Tongue (tissue), 3 donors: ENCODE measurements at places on chromosomes 7 and 10.
A peak's percentile ranks its signal among the peaks of the same experiment; 100 is the strongest.

- peak; percentile 62 for DNase-seq
These were observed 627 bp downstream of the DUSP5 start for GRCh38 chr10:110498087-110498981.

DNA sequence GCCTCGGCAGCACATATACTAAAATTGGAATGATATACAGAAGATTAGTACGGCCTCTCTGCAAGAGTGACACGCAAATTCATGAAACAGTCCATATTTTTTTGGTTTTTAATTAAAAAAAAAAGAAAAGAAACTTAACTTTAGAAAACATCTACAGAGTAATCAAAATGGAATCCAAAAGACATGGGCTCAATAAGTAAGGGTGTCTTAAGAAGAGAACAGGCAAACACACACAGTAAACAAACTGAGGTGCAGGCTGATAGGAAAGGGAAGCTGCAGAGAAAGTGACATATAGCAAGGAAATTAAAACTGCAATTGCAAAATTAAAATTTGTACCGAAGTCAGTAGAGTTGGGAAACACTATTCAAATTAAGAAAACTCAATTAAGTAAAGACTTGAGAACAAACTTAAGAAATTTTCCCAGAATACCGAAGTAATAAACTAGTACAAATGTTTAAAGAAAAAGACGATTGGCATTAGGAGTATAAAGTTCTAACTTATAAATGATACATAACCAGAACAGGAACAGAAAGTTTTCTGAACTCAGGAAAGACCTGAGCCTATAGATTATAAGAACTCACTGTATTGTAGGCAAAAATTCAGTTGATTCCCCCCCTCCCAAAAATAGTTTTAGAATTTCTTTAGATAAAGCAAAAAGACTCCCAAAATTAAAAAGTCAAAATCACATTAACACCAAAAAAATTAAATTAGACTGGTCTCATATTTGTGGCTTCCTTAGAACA, 16.3 kb downstream of the MTPN start:
- DNase-seq = no peak

- no peak for DNase-seq
These were observed 2.8 kb upstream of the IFIT2 start for GRCh38 chr10:89299031-89299430.

GRCh38 chr10:815338-816090, 116.0 kb downstream of the LARP4B start:
- no peak for DNase-seq

- peak; percentile 2 for DNase-seq
These were observed 120.3 kb downstream of the GATA3 start for GRCh38 chr10:8174762-8175161.

DNA sequence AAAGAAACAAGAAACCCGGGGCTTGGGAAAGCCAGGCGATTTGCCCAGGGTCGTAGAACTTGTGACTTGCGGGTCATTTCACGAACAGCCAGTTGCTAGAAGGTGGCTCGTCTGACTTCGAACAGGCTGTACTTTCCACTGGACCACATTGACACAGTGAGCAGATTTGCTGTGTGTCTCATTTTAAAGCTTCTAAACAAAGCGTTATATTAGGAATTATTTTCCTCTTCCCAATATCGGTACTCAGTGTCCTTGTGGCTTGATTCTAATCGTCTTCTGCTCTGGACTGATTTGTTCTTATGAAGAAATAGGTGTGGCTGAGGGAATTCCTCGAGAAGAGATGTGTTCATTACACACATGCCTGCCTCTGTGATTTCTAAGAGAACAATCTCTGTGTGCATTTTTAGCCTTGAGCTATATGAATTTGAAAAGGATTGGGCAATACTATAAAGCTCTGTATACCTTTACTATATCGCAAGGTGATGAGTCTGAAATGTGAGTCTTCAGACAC, 150.0 kb upstream of the PRR15 start:
- DNase-seq = no peak

DNA sequence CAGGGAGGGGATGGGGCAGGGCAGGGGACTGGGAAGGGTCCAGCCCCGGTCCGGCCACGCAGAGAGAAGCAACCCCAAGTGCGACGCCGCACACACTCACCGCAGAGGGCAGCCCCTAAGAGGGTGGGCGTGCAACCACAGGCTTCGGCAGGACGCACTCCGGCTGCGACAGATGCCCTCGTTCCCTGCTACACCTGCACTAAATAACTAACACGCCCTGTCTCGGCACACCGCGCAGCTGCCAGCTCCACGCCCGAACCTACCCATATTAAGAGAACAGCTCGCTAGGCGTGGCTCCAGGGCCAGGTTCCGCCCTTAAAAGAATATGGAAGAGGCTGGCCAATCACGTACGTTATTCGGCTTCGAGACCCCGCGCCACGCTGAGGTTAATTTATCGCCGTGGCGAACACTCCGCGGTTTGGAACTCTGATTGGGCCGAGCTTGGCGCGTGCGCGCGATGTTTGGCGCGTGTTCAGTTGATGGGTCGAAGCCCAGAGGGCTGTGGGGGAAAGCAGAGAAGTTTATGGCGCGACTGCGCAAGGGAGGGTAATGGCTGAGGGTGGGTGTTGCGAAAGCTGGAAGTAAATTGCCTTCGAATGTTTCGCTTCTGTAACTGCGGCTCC, 91.1 kb downstream of the OR13A1 start:
- no peak for DNase-seq

GRCh38 chr7:45027774-45028114, 27.7 kb downstream of the CCM2 start:
- DNase-seq = no peak

- no peak for DNase-seq
These were observed 59.8 kb downstream of the DNAJC1 start for GRCh38 chr10:21943633-21944265.

DNA sequence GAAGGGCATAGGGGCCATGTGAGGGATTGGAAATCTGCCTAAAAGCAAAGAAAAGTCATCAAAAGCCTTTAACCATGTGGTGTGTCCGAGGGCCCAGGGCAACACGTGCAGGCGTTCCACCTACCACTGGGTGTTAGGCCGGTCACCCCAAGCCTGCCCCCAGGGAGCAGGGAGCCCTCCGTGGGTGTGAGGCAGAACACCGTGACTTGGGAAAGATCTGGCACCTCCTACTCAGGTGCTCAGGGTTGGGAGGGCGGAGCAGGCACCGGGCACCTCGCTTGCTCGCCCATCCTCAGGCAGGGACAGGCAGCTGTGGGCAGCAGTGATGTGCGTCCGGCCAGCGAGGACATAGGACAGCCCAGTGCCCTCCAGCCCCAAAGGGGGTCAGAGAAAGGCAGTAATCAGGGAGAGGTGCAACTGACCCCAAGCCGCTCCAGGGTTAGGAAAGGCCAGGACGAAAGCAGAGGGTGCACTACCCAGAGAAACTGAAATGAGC, 80.7 kb upstream of the CHST15 start:
- DNase-seq = no peak

GRCh38 chr10:71230656-71231025, 18.3 kb downstream of the UNC5B start:
- DNase-seq = no peak

DNA sequence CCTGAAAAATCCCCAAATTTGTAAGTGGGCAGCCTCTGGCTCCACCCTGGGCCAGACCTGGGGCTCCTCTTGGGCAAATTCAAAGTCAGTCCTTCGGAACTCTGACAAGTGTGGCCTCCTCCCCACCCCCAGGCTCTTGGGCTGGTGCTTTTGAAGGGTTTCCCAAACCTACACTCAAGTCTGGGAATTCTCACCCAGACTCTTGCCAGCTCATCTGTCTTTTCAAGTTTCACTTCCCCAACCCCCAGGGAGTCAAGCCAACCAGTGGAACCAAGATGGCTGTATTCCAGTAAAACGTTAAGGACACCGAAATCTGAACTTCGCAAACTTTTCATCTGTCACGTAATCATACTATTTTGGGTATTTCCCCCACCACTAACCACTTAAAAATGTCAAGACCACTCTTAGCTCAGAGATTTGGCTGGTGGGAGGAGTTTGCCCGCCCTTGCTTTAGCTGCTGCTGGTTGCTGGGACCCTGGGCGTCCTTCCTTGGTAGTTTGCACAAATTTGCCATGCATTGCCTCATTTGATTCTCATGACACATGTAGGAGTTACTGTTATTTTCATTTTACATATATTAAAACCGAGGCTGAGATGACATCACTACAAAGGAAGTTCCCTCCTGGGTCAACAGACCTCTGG, 1.7 kb upstream of the MYO1G start:
- no peak for DNase-seq

DNA sequence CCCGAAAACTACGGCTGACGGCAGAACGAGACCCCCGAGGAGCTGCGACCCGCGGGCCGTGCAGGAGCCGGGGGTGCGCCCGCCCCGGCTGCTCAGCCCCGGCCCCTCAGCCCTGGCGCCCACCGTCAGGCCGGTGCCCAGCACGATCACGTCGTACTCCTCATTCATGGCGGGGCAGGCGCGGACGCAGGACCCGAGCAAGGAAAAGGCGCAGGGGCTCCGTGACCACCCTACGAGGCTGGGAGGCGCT, 218 bp downstream of the GDI2 start:
- no peak for DNase-seq

- peak; percentile 45 for DNase-seq
These were observed 133.8 kb upstream of the HDAC9 start for GRCh38 chr7:18361756-18362155.

- DNase-seq = no peak
These were observed 42.7 kb upstream of the SRI start for GRCh38 chr7:88262562-88262961.

- no peak for DNase-seq
These were observed 259.9 kb downstream of the FGFR2 start for GRCh38 chr10:121338206-121338980.

DNA sequence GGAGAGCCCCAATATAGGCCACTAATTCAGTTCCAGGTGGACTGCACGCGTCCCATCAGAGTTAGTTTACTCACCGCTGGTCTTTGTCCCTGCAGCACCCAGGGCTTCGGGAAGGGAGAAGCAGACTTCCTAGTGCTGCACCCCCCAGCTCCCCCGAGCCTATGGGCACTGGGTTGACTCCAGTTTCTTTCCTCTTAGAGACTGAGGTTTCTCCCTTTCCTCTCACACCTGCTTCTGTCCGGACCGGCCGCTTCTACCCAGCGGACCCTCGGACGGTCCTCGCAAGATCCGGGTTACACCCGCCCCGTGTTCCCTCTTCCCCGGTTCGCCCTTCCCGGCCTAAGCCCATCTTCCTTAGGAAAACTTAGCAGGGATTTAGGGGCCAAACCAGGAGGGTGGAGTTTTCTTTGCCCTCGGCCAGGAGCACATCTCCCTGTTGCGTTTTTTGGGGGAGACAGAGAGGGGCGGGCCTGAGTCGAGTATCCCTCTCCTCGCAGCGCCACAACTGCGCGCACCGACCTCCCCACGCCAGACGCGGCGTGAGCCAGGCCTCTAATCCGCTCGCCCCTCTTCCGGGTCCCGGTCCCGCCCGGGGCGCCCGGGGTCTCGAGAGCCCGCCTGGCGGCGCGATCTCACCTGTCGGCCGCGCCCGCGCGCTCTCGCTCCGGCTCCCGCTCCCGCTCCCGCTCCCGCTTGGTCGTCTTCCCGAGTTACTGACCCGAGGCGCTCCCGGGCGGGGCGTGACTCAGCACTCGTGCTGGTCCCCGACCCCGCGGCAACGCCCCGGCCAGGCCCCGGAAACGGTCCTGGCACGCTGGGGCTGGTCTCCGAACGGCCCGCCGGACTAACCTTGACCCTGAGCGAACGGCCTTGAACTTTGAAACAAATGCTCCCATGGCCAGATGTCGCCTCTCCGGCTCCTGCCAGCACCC, at the start of gene AIFM2:
AIFM2 (minus strand) TSS at position 728 of the 932 bp plus-strand sequence. CDS start 8,741 bp downstream, outside the sequence.
- DNase-seq = peak; percentile 63

GRCh38 chr10:76071653-76072365, 640.4 kb downstream of the LRMDA start:
- peak; percentile 32 for DNase-seq

GRCh38 chr10:45155784-45156183, 155.1 kb downstream of the ZNF22 start:
- DNase-seq = no peak

DNA sequence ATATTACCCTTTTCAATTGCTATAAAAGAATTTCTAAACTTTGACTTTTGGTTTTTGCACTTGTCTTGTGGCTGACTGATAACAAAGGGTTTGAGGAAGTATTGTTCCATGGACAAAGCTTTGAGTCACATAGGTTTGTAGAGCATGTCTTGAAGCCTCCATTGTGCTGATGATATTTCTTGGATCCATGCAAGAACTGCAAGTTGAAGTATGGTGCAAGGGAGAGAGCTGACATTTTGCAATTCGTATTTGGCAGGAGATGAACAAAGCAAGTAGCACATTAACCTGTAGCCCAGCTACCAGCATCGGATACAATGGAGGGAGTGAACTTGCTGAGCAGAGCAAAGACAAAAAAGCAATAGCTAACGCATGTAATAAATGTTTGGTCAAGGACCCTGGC, 23.4 kb downstream of the MGAM2 start:
- DNase-seq = no peak

DNA sequence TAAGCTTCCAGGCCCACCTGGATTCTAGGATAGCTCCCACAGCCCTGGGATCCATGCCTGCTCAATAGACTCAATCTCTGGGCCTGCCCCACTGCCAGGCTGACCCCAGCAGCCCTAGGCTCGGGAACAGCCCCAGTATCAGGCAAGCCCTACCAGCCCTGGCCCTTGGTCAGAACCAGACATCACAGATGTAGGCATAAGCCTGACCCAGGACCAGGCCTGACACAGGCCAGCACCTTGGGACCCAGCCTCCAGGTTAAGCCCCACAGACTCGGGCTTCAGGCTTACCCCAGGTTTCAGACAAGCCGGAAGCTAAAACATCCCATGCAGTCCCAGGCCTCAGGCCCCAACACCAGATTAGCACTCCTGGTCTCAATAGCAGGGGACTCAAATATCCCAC, 276.2 kb upstream of the LRRTM3 start:
- DNase-seq = no peak

GRCh38 chr7:1940402-1940786, 270.3 kb downstream of the ELFN1 start:
- DNase-seq = no peak

GRCh38 chr10:88388324-88388723, 194.8 kb downstream of the RNLS start:
- DNase-seq = no peak

- DNase-seq = peak; percentile 69
These were observed 90.4 kb downstream of the KIAA1549 start for GRCh38 chr7:138890499-138891445.

GRCh38 chr7:28708033-28708951, 249.8 kb downstream of the TRIL start:
- peak; percentile 59 for DNase-seq

GRCh38 chr10:26844396-26844975, 16.3 kb downstream of the ABI1 start:
- no peak for DNase-seq

DNA sequence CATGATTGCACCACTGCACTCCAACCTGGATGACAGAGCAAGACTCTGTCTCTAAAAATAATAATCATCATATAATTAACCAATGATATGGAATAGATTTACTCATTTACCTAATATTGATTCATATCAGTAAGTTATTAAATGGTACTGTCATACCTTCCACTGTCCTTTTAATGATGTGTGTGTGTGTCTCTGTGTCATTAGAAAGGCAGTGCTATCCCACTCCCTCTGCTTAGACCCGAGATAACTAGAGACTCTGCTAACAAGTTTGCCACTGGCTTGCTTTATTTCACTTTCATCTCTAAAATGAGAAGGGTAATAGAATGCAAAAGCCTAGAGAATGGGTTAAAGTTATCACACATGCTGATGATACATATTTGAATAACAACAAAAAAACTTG, 21.1 kb downstream of the MCM10 start:
- DNase-seq = no peak
